ENCODE measurements at places on chromosomes 7 and 10.

- no peak for DNase-seq
Observed at GRCh38 chr10:124737708-124738107, 6.5 kb downstream of the FAM53B start.

DNA sequence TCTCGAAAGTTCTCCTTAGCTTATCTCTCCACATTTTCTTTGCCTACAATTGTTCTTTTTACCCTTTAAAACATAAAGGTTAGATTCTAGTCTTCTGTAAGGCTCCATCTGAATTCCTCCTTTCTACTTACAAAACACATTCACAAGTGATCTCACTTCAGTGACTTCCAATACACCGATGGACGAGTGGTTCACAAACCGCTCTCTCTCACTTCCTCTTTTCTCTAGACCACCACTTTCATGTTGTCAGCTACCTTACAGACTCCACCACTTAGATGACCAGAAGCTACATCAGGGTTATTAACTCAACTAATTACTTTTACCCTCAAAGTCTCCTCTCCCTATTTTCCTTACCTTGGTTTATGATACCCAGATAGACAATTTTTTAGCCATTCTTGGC is 11.8 kb downstream of the MET start:
- peak; percentile 74 for DNase-seq

DNA sequence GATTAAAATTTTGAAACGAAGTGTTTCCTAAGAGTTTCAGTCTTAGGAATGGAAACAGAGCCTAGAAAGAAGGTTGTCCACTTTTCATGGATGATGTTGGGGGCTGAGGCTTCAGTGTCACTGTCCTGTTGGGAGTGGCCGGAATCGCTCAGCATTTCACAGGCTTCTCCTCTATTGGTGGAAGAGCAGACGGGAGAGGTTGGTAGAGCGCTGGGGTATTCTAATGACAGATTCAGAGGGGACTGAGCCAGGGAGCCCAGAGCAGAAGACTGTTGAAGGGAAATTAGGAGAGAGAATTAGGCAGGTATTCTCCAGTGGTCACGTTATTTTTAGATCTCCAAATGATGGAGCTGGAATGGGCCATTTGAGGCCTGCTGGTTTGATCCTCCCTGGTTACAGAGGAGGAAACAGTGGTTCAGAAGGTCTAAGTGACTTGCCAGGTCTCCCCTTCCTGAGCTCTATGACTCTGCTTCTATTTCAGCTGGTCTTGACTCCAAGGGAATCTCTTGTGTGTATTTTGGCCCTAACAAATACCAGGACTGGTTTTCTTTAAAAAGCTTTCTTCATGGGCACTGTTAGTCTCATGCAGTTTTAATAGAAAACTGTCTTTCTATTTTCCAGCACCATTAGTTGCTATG is 35.7 kb upstream of the EEPD1 start:
- DNase-seq, result no peak

DNA sequence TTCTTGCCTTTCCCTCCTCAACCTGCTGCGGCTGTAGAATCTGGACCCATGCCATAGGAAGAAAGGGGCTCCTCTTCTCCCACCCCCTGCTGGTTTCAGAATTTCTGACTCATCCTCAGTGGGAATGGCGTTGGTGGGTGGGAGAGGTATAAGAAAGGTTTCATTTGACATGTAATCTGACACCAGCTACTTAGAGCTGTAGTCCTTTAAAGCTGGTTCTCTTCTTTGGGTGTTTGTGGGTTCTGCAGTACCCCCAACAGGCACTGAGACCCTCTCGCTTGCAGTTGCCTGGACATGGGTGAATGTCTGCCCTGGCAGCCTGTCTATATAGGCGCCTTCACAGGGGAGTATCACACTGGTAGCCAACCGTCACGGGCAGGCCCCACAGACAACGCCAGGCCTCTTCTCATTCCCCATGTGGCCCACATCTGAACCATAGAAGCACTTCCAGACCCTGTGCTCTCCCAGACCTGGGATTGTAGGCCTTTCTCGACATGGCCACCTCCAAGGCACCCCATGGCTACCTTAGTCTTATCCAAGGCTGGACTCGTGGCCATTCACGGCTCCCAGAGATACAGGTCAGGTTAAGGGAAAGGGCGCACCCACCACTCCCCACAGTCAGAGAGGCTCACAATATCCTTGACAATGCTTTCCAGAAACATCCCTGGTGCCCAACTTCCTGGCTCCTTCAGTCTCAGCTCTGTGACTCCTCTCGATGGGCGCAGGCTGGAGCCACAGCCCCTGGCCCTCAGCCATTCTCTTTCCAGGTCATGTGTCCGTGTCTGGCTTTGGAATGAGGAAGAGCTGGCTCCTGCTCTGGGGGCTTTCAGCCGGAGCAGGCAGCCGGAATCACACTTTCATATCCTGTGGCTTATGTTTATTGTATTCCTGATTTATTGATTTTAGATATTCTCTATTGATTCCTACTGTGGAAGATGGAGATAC is 17.5 kb downstream of the ZNF862 start:
- DNase-seq, result no peak

DNA sequence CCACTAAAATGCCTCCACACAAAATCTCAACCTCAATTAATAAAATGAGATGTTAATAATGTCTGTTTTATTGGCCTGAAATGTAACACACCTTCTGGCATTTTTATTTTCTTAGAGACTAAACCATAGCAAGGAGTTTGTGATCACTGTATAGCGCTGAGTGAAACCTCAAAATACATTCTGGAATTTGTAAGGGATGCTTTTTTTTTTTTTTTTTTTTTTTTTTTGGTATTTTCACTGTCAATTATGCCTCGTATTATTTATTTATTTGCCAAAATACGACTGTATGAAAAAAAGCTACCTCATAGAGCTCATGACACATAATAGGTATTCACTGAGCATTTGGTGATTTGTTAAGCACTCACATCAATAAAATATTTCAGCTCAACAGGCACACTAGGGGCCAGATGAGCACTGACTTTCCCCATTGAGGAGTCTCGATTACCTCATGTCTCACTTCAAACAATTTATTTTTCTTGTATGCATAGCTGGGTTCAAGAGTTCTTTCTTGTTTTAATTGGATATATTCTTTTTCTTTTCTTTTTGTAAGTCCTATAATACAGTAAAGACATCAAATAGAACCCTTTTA is 36.5 kb downstream of the SEMA3C start:
- DNase-seq, result no peak

- DNase-seq, result no peak
Observed at GRCh38 chr10:113446739-113447138, 106.1 kb upstream of the HABP2 start.

GRCh38 chr7:35025369-35025870 is 11.9 kb downstream of the DPY19L1 start:
- DNase-seq, result no peak

DNA sequence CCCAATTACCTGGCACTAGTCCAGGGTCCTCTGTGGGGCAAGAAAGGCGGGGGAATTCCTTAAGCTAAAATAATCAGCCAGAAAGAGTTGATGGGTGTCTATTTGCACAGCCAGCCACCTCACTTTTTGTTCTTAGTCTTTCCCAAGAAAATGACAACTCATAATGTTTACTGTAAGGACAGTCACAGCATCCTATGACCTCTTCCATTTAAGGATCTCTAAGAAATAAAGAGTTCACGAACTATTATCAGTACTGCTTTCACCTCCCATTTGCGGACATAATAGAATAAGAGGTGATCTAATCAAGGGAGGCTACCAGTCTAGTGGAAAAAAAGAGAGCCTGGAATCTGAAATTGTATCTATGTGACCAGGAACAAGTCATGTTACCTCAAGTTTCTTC is 72.4 kb upstream of the LRRC17 start:
- DNase-seq, result no peak

GRCh38 chr7:45662540-45663166 is 88.5 kb downstream of the ADCY1 start:
- no peak for DNase-seq

- DNase-seq, result no peak
Observed at GRCh38 chr7:13875496-13876074, 113.9 kb downstream of the ETV1 start.

GRCh38 chr10:48234787-48235186 is 39.7 kb downstream of the FRMPD2 start:
- no peak for DNase-seq

- peak; percentile 26 for DNase-seq
Observed at GRCh38 chr10:74586088-74586585, 240.3 kb upstream of the KAT6B start.

DNA sequence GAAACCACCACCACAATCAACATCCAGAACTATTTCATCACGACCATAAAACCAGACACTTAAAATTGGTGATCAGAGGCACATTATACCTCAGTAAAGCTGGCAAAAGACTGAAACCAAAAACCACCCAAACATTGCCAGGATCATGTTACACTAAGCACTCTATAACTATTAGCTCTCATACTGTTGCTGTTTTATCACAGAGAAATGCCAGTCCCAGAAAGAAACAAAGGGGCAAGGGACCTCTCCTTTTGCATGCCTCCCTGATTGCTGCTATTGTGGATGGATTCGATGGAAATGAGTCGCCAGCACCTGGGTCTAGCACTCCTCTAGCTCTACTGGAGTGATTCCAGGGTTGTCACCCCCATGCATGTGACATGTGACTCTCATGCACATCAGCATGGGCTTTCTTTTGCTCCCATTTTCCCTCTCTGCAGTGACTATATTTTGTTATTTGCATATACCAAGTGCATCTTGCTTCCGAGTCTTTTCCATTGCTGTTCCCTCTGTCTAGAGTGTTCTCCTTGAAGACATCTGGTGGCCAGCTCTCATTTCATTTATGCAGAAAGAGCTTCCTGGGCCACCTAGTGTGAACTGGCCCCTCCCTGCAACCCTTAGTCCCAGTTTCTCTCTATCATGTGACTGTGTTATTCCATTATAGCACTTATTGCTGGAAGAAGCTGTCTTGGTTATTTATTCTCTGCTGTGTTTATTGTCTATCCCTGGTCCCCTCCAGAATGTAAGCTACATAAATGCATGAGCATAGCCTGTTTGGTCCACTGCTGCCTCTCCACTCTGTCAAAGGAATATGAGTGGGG is 300.6 kb downstream of the PLXNA4 start:
- DNase-seq, result no peak

DNA sequence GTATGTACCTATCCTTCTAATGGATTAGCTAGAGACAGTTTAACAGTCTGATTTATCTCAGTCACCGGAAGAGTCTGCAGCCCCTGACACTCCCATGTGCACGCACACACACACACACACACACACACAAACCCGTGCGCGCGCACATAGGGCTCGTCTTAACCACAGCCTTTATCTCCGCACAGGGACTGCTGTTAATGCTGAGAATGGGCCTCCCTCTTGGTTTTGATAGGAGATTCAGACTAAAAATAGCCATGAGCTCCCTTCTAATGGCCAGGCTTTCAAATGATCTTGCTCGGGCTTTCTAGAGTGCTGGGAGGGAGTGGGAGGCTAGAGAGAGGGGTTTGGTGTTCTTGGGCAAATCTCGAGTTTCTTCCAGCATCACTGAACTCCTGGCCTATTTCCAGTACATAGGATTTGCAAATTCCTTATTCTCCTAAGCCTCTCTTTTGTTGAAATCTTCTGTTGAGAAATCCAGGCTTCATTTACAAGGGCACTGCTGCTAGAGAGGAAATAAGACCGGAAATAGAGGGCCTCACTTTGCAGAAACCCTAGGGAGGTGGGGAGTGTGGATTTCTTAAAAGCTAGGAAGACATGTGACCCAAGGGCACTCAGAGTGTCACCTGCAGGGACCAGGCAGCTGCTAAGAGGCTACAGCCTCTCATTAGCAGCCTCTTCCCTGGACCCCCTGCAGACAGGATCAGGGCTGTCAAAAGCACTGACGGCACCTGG is 2.4 kb downstream of the TMEM72 start:
- DNase-seq, result no peak

- DNase-seq, result no peak
Observed at GRCh38 chr10:22442468-22442867, 97.2 kb downstream of the SPAG6 start.

- no peak for DNase-seq
Observed at GRCh38 chr7:95106401-95106800, 199.0 kb downstream of the PPP1R9A start.

GRCh38 chr7:77651575-77652162 is 44.6 kb upstream of the RSBN1L start:
- DNase-seq, result peak; percentile 12

DNA sequence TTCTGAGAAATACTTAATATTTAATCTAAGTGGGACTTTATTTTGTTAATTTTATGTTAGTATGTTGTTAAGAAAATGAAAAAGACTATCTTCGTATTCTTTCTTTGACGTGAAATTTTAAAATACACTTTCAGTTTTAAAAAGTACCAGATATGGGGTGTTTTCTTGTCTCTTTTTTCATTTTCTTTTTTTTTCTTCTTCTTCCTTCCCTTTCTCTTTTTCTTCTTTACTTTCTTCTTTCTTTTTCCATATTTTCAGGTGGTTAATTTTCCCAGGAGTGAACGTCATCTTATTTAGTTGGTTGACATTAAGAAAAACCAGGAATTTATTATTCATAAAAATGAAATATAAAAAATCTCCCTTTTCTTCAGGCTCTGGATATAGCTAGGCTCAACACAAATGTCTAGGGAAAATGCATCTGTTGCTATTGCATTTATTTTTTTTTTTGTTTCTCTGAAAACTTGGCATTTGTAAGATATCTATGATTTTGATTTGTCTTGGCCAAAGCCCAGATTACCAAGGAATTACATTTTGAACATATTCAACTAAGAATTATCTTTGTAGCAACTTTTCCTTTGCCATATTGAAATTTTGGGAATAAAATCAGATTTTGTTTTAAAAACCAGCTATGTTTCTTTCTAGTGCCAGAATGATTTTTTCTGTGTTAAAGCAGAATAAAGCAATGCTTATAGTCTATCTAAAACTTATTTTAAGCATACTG is 241.3 kb upstream of the FOXP2 start:
- no peak for DNase-seq

DNA sequence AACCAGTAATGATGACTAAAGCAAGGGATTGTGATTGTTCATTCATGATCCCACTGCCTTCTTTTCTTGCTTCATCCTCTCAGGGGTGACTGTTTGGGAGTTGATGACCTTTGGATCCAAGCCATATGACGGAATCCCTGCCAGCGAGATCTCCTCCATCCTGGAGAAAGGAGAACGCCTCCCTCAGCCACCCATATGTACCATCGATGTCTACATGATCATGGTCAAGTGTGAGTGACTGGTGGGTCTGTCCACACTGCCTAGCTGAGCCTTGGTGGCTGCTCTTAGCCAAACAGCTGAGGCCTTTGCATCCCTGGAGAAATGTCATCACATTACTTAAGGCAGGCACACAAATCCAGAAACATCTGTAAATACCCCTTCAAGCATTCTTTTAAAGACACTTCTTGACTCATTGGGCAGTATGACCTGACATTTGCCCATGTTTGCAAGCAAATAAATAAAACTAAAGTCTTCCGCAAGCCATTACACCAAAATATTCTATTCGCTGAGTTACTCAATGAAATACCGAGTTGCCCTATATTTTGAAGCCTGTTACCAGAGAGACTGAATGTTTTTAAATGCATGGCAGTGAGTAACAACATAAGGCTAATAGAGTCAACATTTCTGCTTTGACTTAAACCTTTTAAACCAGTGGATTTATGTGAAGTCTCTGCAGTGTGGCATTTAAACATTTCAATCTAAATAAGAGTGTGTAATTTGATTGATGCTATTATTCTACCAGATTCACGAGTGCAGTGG is 166.3 kb upstream of the LANCL2 start:
- DNase-seq, result no peak

- DNase-seq, result no peak
Observed at GRCh38 chr10:104301907-104302690, 33.1 kb downstream of the GSTO2 start.

- no peak for DNase-seq
Observed at GRCh38 chr7:7798510-7798909, 80.1 kb upstream of the RPA3 start.

GRCh38 chr10:30437031-30437841 is 3.3 kb downstream of the MAP3K8 start:
- DNase-seq, result no peak

- DNase-seq, result no peak
Observed at GRCh38 chr10:91051829-91052228, 130.9 kb upstream of the ANKRD1 start.

Measured in GM12864 (cell line).